EH (cell line): ENCODE measurements at places on chromosomes 3 and 15.

- DNase-seq, result no peak
Observed at GRCh38 chr15:78671626-78672211, 30.7 kb upstream of the CHRNB4 start.

DNA sequence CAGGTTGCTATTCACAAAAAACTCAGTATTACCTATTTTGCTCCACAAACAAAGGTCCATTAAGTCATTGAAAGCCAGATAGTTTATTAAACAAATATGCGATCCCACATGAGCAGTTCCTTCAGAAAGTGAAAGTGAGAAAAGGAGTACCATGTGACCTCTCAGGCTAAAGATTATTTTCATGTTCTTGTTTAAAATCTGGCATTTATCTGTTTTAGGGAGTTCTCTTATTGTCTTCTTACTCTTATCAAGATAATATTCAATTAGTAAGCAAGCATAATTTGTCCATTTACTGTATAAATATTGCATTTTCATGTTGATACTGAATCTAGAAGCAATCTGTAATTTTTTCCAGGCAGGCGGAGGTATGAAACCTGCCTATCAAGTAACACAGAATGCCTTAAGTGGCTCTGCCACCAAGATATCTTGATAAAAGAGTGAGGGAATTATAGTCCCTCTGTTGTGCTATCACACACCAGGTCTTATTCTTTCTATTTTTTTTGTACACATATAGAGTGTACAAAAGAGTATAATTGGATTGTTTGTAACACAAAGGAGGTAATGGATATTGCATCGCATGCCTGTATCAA, 20.1 kb upstream of the PLSCR5 start:
- peak; percentile 5 for DNase-seq

GRCh38 chr3:149541091-149541491, 66.6 kb downstream of the TM4SF4 start:
- DNase-seq, result peak; percentile 73

DNA sequence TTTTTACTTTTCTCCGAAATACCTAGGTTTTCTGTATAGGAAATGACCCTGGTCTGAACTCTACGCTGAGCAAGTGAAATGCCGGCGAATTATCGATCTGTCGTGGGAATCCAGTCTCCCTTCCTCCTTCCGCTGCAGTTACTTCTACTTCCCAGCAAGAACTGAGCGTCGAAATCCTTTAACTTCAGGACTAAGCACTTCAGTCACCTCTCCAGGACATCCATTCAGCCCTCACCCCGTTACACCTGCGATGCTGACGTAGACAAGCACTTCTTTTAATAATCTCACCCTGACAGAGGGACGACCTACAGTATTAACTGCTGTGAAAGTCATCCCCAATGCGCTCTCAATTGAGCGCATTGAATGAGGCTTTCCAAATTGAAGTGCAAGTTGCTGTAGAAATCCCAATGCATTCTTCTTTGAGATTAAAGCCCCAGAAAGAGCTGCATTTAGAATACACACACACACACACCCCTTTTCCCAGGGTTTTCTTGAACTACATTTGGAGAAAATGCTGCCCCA, 1.3 kb downstream of the TOP2B start:
- DNase-seq, result peak; percentile 25

GRCh38 chr3:49747792-49748480, 24.2 kb upstream of the GMPPB start:
- peak; percentile 79 for DNase-seq
